ENCODE measurements at places on chromosomes 12 and 14. TPM values are rescaled to one million over a fixed set of nuclear protein-coding genes. Genes with fewer than 3 reads are reported as not detected.
A peak's percentile ranks its signal among the peaks of the same experiment; 100 is the strongest.

SP7 gene
- polyA plus RNA-seq, result not detected

ATP5MC2 gene
- polyA plus RNA-seq, result 582 TPM

VRTN gene
- polyA plus RNA-seq, result not detected

GRCh38 chr12:57046947-57047890, 2.7 kb downstream of the MYO1A start:
- DNase-seq, result no peak

- DNase-seq, result peak; percentile 29
These were observed 214.3 kb downstream of the DPF3 start for GRCh38 chr14:72679536-72680151.

- DNase-seq, result peak; percentile 50
These were observed 279.3 kb upstream of the DDHD1 start for GRCh38 chr14:53432378-53432802.

DNA sequence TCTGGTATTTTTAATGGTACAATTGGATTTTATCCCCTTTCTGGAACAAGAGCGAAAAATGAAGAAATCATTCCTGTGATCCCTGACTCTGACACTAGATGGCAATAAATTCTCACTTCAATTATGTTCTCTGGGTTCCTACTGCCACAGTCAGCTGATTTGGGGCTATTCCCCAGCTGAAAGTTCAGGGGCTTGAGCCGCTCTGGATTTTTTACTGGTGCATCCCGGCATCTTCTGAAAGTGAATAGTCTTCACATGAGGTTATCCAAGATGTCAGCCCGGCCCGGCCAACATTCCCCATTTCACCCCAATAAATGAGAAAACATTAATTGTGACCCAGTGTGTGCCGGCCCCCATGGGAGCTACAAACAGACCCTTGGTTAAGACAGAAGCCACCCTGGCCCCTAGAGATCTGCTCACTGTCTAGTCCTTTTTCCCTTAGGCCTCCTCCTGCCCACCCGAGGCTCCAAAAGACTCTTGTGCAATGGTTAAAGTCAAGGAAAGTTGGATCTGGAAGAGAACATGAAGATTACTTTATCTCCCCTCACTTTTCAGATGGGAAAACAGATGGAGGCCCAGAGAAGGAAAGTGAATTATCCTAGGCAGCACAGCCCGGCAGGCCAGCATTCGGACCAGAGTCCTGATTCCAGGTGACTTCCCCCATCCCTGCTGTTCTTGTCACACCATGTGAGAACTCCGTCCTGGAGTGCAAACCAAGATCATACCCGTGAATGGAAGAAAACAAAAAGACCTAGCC, 20.8 kb downstream of the CKAP4 start:
- peak; percentile 78 for DNase-seq

DNA sequence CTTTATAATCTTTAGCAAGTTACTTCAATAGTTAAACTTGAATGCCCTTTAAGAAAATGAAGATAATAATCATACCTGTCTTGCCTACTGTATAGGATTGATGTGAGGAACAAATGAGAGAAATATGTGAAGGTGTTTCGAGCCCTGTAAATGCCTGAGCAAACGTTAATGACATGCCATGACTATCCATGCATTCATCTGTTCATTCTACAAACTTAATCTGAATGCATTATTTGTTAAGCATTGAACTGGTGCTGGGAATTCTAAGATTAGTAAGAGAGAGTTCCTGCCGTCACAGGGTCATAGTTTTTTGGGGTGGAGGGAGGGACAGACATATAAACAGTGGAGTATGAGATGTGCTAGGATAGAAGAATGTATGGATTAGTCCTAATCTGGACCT, 111.5 kb upstream of the PRICKLE1 start:
- DNase-seq, result no peak

GRCh38 chr12:108734200-108734906, 3.0 kb upstream of the CORO1C start:
- DNase-seq, result peak; percentile 41

DNA sequence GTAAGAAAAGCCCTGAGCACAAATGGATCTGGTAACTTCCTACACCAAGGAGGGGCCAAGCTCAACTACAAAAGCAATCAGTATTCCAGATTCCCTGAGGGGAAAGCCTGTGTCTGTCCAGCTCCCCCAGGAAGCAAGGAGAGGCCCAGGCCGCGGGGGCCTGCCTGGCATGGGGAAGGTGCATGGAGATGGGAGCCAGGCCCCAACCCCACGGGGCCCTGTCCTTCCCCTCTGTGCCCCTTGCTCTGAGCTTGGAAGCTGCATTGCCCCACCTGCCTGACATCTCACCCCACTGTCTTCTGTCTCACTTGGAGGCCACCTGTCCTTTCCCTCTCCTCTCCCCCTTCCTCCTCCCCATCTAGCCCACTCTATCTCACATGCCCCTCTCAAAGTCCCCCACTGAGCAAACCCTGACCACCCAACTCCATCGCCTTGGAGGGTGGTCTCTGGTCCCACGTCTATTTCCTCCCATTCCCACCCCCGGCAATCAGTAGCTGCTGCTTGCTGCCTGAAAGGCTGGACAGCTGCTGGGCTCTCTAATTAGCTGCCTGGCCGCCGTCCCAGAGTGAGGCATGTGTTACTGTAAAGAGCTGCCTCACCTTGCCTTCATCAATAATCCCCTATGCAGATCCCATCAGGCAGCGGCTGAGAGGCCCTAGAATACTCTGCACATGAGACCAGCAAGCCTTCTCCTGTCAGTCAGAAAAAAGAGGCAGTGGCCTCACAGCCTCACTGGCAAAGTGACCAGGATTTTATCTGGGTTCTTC, 3.4 kb upstream of the TMEM229B start:
- no peak for DNase-seq

- no peak for DNase-seq
These were observed 4.2 kb upstream of the PLEKHA5 start for GRCh38 chr12:19125325-19125724.

GRCh38 chr12:95368931-95369330, 105.0 kb upstream of the METAP2 start:
- no peak for DNase-seq

All from lung (tissue), 17 donors.